NCI-H2107 (cell line): ENCODE measurements at places on chromosomes 2 and 18.

- no peak for DNase-seq
Observed at GRCh38 chr18:74333091-74333490, 17.5 kb downstream of the C18orf63 start.

DNA sequence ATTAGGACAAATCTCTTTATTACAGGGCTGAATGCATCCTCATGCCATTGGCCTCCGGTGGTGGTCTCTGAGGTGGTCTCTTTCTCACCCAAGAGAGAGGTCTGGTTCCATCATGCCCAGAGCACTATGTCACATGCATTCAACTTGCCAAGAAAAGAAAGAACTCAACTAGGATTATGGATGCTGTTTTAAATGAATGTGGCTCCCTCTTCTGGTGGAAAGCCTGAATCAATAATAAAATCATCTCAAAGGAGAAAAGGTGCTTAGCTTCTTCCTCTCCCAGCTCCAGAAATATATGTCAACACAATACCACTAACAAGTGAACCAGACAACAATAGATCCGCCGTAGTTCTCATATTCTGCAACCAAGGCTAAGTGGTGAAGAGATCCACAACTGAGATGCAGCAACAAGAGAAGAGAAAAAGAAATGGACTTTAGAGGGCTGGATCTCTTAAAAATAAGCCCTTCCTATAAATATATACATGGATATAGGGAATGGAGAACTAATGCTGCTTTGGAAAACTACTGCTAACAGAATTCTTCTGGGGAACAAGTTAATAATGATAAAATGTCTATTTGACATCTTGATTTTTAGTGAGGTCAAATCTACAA is 396.8 kb downstream of the NCKAP5 start:
- peak; percentile 15 for DNase-seq

- DNase-seq, result no peak
Observed at GRCh38 chr2:38438883-38439612, 62.0 kb upstream of the ATL2 start.

- no peak for DNase-seq
Observed at GRCh38 chr2:240365971-240366471, 69.4 kb upstream of the GPC1 start.

- peak; percentile 96 for DNase-seq
Observed at GRCh38 chr2:147843864-147844696, 749 bp upstream of the ACVR2A start.

DNA sequence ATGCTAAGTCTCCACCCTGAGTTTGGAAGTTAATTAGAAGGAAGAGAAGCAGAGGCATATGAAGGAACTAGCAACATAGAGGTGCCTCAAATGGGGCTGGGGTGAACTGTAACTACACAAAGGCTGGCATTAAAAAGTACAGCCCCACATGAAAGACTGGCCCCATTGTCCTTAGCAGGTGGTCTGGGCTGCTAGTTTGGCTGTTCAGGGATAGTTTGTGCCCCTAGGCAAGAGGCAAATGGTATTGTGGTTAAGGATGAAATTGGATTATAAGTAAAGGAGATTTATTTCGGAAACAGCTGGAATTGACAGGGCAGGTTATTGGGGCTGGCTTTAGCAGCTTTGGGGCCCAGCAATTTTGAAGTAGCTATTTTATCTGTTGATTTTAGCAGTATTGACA is 365.7 kb upstream of the TNP1 start:
- no peak for DNase-seq

DNA sequence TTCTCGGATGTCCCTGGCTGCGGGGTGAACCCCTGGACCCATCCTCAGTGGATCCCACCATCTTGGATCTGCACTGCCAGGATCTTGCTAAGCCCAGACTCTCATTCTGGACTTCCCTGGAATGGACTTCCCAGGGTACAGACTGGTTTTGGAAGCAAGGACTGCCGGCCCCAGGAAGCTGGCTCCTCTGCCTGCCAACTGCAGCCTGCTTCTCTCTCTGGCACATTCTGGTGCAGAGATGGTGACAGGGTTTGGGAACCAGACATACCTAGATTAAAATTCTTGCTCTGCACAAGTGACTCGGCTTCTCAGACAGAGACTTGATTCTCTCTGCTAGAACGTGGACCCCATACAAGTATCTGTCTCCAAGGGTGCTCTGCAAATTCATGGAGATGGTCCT is 29.4 kb downstream of the ACKR3 start:
- no peak for DNase-seq

DNA sequence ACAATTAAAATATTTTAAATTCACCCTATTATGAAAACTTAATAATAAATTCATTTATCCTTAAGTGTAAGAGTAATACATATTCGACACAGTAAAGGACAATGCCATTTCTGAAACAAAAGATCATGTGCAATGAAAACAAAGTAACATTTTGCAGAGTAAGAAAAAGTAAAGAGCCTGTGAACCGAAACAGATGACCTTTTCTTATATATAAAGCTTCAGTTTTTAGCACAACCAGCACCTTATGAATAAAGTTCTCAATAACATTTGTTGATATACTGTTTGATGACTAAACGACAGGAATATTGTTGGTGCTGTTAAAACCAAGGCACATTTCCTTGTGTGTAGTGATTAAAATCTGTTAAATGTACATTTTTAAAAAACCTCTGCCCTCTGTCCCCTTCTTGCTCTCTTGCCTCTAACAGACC is 1.5 kb downstream of the PELI1 start:
- no peak for DNase-seq

GRCh38 chr2:118842661-118843482 is 4.6 kb downstream of the EN1 start:
- no peak for DNase-seq

DNA sequence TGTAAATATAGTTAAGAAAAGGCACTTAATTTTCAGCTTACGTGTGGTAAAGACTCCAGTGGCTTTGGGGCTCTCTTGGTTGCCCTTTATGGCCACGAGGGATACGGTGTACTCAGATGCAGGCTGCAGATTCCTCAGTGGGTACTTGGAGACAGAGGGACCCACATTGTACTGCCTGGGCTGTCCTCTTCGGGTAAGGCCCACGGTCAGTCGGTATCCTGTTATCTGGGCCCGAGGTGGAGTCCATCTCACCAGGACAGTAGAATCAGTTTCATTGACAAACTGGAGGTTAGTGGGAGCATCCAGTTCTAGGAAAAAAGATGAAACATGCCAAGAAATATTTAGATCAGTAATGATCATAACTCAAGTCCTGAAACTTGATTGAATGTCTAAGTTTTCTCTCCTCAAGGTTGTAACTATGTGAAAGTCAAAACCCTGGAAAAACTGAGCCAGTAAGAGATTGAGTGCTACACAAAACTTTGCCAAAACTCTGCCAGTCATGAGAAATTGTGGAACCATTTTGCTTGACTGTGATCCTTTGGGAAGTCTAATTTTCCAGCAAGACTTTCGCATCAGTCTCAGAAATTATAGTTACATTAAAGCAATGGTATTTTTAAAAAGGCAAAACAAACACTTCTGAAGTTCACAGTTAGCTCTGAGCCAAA is 31.4 kb downstream of the FN1 start:
- no peak for DNase-seq

GRCh38 chr2:159996792-159997546 is 65.4 kb downstream of the PLA2R1 start:
- no peak for DNase-seq

- no peak for DNase-seq
Observed at GRCh38 chr18:8937160-8938094, 165.1 kb upstream of the NDUFV2 start.
